Esophagus squamous epithelium (tissue), 5 donors: ENCODE measurements at places on chromosomes 11 and 22.

GRCh38 chr11:120660024-120660565 lies 148.5 kb downstream of the GRIK4 start:
- DNase-seq = no peak

DNA sequence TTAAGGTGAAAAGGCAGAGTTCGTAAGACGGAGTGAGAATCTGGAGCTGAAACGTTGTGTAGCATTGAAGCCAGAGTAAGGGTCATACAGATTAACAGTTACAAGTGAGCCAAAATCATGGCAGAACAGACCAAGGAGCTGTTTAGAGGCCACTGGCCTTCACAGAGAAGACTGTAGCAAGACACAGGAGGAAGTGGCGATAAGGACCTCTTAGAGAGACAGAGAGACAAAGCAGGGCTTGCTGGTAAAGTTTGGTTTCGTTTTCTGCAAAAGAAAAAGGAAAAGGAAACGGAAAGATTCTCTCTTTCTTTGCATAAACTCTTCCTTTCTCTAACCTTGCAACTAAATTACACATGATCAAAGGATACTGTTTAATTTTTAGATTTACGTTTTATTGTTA lies 83.0 kb downstream of the AASDHPPT start:
- DNase-seq = no peak

GRCh38 chr22:41288245-41288946 lies 2.4 kb upstream of the RANGAP1 start:
- no peak for DNase-seq

GRCh38 chr11:31240340-31240904 lies 129.1 kb downstream of the DCDC1 start:
- no peak for DNase-seq

GRCh38 chr11:353179-353873 lies 16.0 kb upstream of the B4GALNT4 start:
- DNase-seq = no peak

DNA sequence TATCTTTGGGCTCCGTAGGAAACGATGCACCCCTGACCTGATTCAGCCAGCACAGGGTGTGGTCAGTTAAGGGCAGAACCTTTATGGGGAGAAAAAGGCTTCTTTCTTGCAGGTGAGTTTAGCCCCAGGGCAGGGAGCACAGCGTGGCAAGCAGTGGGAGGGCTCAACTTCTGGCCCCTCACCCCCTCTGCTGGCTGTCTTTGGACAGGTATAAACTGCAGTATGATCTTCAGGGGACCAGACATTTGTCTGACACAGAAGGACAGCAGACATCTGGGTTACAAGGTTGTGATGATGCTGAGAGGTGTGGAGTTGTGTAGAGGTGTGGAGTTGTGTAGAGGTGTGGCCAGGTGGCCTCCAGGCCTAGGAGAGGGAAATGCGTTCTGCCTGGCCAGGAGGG lies 324.0 kb upstream of the PLET1 start:
- no peak for DNase-seq

GRCh38 chr11:47466201-47466600 lies 17.3 kb upstream of the RAPSN start:
- no peak for DNase-seq

- DNase-seq = no peak
Measured at GRCh38 chr11:115502636-115503082, 1.6 kb downstream of the CADM1 start.

GRCh38 chr11:12815129-12815480 lies 140.9 kb downstream of the TEAD1 start:
- no peak for DNase-seq

GRCh38 chr11:82462608-82463242 lies 270.9 kb downstream of the FAM181B start:
- DNase-seq = no peak

- no peak for DNase-seq
Measured at GRCh38 chr11:110490886-110491285, 61.1 kb downstream of the FDX1 start.

- DNase-seq = no peak
Measured at GRCh38 chr11:71200761-71201160, 51.6 kb downstream of the SHANK2 start.

- DNase-seq = no peak
Measured at GRCh38 chr22:27306771-27307170, 494.8 kb downstream of the MN1 start.

GRCh38 chr22:17785185-17786184 lies 11.2 kb upstream of the BID start:
- DNase-seq = no peak

GRCh38 chr11:72780296-72781062 lies 13.4 kb downstream of the STARD10 start:
- no peak for DNase-seq

DNA sequence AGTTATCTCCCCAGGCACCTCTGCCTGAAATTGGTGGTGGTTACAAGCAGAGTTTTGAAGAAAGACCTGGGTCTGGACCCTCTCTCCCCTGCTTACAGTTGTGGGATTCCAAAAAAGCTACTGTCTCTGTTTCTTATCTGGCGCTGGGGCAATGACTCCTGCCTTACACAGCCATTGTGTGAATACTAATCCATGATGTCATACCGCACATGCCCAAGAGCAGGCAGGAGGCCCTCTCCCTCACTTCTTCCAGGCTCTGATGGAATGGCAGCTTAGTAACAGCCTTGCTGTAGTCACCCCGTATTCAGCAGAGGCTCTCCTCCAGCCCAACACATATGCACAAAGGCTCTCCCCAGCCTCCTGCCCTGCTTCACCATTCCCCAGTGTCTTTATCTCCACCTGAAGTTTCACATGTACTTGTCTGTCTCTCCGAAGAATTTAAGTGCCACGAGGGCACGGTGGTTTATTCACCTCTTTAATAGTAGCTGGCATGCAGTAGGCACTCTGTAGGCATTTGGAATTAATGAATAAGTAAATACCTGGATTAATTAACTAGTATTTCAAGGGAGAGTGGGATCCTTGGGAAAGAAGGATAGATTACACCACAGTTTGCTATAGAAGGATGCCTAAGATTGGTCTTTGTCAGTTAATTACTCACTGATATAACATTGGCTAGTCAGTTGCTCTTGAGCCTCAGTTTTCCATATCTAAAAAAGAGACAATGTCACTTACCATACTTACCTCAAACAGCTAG lies 165.6 kb downstream of the ETS1 start:
- no peak for DNase-seq

DNA sequence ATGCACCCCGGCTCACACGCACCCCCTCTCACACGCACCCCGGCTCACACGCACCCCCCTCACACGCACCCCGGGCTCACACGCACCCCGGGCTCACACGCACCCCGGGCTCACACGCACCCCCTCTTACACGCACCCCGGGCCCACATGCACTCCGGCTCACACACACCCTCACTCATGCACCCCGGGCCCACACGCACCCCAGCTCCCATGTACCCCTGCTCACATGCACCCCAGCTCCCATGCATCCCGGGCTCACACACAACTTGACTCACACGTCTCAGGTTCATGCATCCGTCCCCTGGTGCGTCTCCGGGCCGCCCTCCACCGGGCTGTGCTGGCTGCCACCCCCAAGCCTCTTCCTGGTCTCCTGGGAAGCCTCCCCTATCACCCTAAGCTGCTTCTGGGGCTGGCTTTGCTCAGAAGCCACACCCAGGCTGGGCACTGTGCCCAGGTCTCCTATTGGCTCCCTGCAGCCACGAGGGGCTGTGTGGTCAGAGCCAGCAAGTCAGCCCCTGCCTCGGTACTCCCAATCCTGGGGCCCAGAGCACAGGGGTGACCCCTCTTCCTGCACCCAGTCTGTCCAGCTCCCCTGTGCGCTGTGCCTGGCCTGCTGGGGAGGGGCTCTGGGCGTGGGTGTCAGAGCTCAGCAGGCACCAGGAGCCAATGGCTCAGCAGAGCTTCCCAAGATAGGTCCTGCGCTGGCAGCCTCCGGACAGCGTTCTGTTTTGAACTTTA lies 16.9 kb downstream of the TSPAN4 start:
- no peak for DNase-seq

GRCh38 chr11:36237391-36237790 lies 51.8 kb downstream of the COMMD9 start:
- DNase-seq = no peak

DNA sequence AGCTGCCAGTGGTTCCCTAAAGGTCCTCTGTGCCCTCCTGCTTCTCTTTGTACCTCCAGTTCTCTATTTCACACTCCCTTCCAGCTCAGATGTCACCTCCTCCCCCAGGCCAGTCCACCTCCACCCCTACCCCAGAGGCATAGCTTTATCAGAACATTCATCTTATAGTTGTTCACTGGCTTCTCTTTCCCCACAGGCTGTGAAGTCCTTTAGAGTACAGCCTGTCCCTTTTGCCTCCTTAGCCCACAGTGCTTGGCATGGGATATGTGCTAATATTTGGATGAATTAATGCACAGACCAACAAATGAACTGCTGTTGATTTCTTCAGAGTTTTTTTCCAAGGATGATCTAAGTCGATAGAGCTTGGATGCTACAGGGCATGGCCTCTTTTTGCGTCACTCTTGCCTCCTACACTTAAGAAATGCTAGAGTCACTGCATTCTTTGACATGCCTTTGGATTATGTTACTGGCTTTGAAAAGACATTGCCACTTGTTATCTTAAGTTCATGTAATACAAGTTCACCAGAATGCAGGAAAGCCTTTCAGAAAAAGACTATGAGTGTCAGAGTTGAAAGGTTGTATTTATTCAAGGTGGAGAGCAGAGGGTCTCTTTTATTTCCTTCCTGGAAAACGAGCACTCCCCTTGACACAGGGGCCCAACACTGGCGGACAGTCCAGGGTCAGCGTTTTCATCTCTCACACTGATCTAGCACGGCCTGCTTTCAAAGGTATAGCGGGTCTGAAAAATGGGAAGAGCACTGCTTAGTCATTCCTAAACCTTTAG lies 75.7 kb downstream of the PISD start:
- DNase-seq = no peak

GRCh38 chr11:129192150-129192549 lies at the start of gene ARHGAP32:
Gene ARHGAP32 (minus strand): TSS chr11:129192325. CDS start chr11:129192198, 127 bp downstream.
- no peak for DNase-seq

- DNase-seq = no peak
Measured at GRCh38 chr22:22605074-22605404, 39.4 kb upstream of the GGTLC2 start.

GRCh38 chr22:45212992-45213751 lies 27.5 kb downstream of the KIAA0930 start:
- no peak for DNase-seq

- no peak for DNase-seq
Measured at GRCh38 chr11:37947821-37948220, 1349.8 kb upstream of the RAG2 start.

- no peak for DNase-seq
Measured at GRCh38 chr22:44330188-44330743, 17.5 kb upstream of the SHISAL1 start.

GRCh38 chr22:42945736-42946135 lies 69.2 kb downstream of the PACSIN2 start:
- DNase-seq = no peak

DNA sequence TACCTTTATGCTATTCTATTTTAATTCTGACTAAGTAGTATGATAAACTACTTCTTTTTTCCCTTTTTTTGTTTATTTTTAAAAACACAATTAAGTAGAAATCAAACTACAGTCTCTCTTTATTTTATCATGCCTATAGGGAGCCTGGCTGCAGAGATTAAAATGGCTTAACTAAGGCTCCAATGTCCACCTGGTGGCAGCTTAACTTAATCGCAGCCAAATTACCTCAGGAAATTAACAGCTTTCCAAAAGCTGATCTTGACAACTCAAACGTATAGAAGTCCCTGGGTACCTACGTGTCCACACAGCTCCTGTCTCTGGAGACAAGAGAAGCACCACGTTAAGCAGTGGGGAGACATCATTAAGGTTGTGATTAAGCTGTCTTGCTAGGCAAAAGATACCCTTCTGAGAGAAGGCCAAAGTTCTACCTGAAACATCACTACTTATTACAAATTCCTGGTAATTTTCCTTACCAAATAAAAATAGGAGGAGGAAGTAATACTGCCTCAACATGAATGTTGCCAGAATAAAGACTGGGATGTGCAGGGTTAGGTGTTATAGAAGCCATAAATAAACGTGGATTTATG lies 63.2 kb upstream of the SNX19 start:
- no peak for DNase-seq

DNA sequence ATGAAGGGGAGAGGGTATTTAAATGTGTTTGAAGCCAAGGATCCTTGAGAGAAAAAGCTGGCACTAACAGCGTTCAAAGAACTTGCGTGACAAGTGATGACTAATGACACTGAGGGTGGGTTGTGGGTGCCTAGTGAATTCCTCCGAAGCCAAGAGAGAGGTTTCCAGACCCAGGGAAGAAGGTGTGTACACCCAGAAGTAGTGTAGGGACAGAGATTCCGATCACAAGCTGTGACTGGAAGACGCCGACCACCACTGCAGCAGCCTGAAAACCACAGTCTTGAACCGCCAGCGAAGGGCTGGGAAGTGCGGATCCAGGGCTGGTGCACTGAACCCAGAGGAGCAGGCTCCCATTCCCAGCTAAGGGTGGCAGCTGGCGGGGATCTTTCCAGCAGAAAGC lies 9.5 kb downstream of the PPARA start:
- no peak for DNase-seq

DNA sequence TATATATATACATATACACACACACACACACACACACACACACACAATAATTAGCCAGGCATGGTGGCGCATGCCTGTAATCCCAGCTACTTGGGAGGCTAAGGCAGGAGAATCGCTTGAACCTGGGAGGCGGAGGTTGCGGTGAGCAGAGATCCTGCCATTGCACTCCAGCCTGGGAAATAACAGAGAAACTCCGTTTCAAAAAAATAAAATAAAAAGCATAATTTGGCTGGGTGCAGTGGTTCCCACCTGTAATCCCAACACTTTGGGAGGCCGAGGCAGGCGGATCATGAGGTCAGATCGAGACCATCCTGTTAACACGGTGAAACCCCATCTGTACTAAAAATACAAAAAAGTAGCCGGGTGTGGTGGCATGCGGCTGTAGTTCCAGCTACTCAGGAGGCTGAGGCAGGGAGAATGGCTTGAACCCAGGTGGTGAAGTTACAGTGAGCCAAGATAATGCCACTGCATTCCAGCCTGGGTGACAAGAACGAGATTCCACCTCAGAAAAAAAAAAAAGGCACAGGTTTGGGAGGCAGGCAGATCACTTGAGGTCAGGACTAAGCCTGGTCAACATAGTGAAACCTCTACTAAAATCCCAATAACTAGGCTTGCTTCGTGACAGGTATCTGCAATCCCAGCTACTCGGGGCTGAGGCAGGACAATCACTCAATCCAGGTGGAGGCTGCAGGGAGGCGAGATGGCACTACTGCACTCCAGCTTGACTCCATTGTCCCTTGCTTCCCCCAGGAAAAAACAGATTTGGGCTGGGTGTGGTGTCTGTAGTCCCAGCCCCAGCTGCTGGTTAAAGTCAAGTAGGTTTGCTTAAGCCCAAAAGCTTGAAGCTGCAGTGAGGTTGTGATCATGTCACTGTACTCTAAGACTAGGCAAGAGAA lies 11.8 kb upstream of the WDR74 start:
- DNase-seq = no peak

DNA sequence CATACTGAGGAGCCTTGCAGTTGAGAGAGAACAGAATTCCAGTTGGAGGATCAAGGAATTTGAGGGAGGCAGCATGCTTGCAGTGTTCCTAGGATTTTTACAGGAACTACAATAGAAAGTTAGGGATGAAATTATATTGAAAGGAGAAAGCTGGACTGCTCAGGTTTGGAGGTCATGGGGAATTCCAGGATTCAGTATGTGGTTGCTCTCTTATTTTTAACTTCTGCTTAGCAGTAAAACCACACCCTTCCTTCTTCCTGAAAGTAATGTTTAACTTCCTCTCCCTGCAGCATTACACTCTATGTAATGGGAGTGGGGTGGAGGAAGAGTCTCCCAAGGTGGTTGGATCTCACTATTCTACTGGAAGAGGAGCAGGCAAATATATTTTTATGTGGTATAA lies 31.3 kb downstream of the CTNND1 start:
- no peak for DNase-seq

- DNase-seq = no peak
Measured at GRCh38 chr11:61123775-61124571, 21.7 kb downstream of the CD5 start.
